ENCODE measurements at places on chromosomes 2 and 18. TPM values are rescaled to one million over a fixed set of nuclear protein-coding genes. Genes with fewer than 3 reads are reported as not detected.

The LIMS4 gene
- total RNA-seq: 3.0 TPM

The RAB27B gene
- total RNA-seq: 2.5 TPM

DNA sequence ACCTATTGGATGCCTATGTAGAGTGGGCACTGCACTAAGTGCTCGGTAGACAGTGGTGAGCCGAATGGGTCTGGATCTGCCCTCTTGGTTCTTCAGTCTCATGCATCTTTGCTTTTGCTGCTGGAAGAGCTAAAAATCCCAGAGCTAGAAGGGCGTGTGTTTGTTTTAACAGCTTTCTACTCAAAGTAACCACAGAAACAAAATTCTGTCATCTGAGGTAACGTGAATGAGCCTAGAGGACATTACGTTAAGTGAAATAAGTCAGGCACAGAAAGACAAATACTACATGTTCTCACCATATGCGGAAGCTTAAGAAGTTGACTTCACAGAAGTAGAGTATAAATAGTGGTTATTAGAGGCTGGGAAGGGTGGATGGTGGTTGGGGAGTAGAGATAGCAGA is 119.8 kb downstream of the PLB1 start:
- DNase-seq: no peak

GRCh38 chr18:9328776-9329175 is 5.8 kb upstream of the TWSG1 start:
- no peak for DNase-seq

DNA sequence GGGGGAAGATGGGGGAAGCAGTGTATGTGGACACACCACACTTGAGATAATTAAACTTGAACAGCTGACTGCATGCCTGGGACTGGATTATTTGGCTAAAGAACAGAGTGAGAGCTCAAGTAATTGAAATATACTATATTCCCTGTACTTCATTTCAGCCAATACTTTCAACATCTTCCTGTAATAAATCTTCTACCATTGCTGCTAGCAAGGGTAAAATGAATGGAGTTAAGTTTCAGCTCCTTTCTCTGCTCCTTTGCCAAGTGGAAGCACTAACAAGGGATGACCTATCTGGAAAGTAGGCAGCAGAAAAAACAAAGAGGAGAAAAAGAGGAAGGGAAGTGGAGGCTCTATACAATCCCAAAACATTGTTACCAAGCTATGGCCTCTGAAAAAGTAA is 50.9 kb downstream of the MMADHC start:
- no peak for DNase-seq

GRCh38 chr18:37559194-37559593 is 6.4 kb downstream of the CELF4 start:
- DNase-seq: no peak

DNA sequence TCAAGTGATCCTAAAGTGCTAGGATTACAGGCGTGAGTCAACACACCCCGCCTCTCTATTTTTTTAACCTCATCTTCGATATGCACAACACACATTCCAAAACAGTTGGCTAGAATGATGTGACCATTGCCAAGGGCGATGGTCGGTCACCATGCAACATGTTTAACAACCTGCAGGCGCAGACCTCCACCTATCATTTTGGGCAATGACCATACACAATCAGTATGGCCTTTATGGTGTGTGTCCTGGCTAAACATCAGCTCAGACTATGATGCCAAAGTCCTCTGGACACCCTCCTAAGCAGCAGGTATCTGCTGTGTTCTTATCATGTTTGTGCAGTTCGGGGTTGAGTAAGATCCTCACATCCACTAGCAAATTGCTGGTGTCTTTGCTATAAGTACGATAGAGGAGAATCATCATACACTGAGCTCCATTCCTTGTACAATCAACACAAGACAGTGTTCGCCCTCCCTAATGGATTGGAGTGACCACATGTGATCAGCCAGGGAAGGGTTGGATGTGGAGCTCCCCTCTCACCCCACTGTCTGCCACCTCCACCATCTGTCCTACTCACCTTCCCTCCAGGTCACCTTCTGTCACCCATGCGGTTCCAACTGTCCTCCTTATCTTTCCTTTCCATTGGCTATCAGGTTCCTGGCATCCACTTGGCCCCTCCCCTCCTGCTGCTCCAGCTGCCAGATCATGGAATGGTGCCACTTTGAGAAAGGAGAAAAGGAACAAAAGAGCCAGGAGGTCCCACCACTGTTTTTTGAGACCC is 7.9 kb upstream of the RNF152 start:
- DNase-seq: peak; percentile 53

DNA sequence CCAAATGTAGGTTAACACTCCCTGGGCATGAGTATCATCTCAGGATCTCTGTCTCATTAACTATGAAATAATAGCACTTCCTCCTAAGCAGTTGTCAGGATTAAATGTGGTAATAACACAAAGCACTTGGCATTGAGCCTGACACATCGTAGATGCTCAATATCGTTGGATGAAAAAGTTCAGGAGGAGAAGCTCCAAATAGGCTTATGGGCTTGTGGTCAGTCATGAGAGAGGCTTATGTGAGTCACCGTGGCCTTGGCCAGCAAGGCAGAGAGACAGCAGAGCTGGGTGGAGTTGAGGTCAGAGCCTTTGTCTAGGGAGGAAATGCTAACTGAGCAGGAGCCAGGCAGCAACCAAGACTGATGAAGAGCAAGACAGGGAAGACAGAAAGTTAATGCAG is 68.3 kb upstream of the PPM1B start:
- no peak for DNase-seq

GRCh38 chr2:227256605-227257004 is 68.4 kb upstream of the MFF start:
- DNase-seq: no peak

DNA sequence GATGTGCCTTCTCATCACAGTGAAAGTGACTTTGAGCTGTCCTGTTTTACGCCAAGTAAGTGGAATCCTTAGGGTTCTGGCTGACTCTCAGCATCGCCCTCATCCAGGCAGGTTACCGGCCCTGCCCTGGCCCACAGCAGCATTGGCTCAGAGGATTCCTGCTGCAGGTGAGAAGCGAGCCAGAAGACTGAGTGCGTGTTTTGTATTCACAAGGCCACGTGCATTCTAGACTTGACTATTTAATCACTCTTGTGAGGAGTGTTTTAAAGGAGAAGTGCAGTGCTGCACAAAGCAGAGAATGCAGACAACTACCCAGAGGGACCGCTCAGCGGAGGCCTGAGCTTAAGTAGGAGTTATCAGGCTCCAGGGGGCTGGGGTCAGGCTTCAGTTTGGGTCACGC is 48.3 kb downstream of the LAMA3 start:
- DNase-seq: peak; percentile 78

- no peak for DNase-seq
Measured at GRCh38 chr2:126671488-126671887, 15.5 kb downstream of the GYPC start.

DNA sequence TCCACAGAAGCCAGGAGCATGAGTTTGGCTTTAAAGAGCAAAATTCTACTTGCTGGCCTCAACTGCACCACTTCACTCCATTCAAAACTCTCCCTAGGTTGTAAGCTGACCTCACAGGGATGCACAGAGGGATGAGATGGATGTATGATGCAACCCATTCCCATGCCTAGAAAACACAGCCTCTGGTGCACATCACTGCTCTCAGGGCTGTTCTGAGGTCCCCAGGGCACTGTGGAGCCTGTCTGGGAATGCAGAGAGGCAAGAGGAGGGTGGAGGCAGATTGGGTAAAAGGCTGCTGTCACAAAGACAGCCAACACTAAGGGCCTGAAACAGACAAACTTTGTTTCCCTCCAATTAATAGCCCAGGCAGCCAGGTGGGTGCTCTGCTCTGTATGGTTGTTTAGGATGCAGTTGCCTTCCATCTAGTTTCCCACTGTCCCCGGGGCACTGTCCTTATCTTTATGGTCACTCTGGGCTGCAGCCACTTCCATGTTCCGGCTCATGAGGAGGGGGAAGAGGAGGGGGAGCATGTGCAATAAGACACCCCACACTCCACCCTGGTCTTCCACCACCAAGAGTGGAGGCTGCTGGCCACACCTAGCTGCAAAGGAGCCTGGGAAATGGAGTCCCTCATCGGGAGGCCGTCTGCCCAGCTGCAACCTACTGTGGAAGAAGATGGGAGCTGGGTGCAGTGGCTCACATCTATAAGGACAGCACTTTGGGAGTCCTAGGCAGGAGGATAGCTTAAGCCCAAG is 7.0 kb downstream of the GPR45 start:
- no peak for DNase-seq

All from esophagus muscularis mucosa (tissue), 4 donors.